ENCODE measurements at places on chromosomes 2 and 18.

DNA sequence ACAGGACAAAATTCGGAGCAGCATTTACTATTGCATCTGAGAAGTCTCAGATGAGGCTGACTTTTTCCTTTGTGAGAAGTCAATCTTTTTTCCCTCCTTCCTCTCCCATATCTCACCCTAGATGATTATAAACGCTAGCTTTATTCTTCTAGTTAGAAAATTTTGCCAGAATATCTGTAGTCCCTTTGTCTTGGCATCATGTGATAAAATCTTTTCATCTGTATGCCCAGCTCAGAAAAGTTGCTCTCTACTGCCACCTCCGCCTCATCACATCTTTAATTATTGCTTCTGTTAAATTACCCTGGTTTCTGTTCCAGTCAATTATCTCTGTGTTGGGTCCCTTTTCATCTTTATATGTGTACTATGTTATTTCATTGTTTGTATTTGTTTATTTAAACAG is 210.8 kb upstream of the SLC35G4 start:
- DNase-seq: no peak

GRCh38 chr2:43818761-43819160 is 19.9 kb downstream of the ABCG5 start:
- DNase-seq: no peak

DNA sequence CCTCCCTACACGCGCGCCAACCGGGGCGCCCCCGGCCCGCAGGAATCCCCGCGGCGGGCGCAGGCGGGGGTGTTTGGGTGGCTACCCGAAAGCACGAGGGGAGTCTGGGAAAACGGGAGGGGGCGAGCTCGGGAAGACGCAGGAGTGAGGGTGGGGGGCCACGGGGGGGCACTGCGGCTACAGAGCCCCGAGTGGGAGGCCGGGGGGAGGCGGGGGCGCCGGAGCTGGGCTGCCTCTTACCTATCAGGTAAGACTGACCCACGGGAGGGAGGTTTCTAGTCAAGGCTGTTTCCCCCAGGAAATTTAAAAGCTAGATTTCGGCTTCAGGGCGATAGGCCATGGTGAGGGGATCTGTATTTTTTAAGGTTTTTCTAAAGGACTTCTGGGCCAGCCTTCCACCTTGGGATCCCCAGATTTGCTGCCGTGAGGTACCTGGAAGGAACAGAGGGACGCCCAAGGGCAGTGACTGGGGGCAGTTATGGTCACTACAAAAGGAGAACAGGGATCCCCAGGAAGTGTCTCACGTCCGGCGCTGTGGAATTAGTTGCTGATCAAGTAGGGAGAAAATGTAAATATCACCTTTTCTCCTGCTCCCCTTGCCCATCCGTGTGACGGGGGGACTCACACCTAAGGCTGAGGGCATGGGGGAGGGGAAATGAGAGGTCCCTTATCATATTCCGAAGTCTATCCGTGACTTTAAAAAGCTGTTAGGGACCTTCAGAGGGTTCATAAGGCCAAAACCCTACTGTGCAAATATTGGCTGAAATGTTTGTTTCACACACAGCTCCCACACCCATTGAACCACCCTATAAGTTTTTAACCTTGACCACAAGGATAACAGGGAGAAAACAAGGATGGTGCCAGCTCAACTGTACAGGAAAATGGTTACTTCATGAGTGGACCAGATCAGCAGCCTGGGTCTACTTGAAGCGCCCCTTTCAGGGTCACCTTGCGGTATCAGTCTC is 638 bp upstream of the IRS1 start:
- no peak for DNase-seq

- DNase-seq: no peak
Measured at GRCh38 chr2:134703426-134703825, 15.4 kb downstream of the TMEM163 start.

Measured in SHP77 treated with DMSO at 0.1 percent for 48 hours (cell line).